Muscle of leg (tissue), 16 donors: ENCODE measurements at places on chromosomes 5 and 9.

- DNase-seq = no peak
Measured at GRCh38 chr5:1431021-1431811, 14.0 kb downstream of the SLC6A3 start.

- no peak for DNase-seq
Measured at GRCh38 chr5:76556511-76557221, 66.5 kb downstream of the F2RL2 start.

DNA sequence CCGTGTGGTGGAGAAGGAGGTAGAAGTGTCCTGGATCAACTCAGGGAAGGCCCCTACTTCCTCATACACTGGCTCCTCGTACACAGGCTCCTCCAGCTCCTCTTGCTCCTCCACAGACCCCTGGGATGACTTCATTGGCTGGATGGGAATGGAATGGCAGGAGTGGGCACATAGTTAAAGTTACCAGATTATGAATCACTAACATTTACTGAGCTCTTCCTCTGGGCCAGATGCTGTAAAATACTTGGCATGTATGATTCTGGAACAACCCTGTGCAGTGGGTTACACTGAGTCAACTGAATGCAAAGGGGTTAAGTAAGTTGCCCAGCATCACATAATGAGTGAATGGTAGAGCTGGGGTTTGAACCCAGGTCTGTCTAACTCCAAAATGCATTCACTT lies 3.1 kb upstream of the FCHSD1 start:
- no peak for DNase-seq

- no peak for DNase-seq
Measured at GRCh38 chr9:92934321-92934720, 13.0 kb upstream of the FGD3 start.

DNA sequence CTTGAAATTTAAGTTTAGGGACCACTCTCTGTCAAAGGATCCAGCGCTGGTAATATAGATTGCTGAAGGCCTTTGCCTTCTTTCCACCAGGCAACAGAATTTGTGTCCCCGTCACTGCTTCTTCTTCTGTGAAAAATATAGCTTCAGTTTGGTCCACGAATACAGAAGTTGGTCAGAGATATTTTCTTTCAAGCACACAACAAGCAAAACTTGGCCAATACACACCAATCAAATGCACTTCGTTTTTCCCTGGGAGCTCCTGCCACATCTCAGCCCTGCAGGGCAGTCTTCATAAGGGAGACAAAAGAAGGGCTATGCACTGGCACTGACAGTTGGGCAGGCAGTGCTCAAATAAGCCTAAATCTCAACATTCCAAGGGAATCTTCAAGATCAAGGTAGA lies 22.9 kb downstream of the HAVCR2 start:
- DNase-seq = no peak

DNA sequence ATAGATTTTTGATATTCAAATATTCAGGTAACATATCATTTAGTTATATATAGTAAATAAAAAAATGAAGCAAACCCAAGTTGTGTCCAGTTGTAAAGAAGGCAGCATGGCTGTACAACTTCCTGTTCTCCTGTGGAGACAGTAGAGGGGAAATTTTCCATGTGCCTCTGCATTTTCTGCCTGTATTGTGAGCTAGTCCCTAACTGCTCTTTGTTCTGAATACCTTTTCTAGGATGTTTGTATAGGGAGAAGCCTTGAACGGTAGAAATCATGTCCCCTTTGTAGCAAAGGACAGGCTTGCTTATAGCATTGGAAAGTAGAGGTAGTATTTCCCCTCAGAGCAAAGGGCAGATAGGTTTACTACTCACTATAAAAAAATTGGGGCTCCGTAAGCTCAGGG lies 13.3 kb upstream of the RPS23 start:
- DNase-seq = no peak

- DNase-seq = peak; percentile 47
Measured at GRCh38 chr9:20382460-20383071, 239.7 kb downstream of the MLLT3 start.

GRCh38 chr5:138720840-138721239 lies 32.4 kb upstream of the CTNNA1 start:
- no peak for DNase-seq

DNA sequence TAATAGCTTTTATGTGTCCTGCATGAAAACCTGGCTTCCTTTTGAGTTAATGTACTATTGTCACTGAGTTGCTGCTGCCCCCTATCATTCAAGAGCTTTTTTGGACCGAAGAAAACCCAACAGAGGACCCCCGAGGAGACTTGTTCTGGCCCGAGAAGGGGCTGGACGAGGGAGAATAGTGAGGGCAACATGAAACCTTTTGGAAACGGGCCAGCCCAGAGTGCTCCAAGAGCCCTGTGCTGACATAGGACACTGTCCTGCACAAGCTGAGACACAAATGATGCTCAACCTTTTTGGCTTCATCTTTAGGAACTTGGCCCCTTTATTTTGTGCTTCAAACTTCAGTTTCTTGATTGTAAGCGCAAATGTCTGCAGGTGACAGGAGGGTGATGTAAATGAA lies 4.0 kb upstream of the GADD45G start:
- no peak for DNase-seq

GRCh38 chr9:15140051-15140450 lies 167.0 kb downstream of the TTC39B start:
- peak; percentile 46 for DNase-seq

- no peak for DNase-seq
Measured at GRCh38 chr9:123470121-123470782, 114.3 kb downstream of the CRB2 start.
